ENCODE measurements at places on chromosomes 7 and 10.

- no peak for DNase-seq
Measured at GRCh38 chr7:30659312-30659711, 22.9 kb downstream of the CRHR2 start.

DNA sequence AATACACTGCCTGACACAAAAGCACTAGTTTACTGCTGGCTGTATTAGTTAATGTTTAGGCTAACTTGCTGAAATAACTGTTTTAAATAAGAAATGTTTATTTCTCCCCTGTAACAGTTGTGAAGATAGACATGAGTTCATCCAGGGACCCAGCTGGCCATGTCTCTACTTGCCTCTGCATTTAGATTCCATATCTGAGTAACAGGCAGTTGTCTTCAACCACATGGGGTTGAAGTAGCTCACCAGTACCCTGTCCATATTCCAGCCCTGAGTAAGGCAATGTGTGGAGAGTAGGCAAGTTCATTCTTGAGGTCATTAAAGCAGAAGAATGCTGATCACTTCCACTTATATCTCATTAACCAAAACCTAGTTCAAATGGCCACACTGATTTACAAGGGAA, 31.1 kb upstream of the RSBN1L start:
- no peak for DNase-seq

DNA sequence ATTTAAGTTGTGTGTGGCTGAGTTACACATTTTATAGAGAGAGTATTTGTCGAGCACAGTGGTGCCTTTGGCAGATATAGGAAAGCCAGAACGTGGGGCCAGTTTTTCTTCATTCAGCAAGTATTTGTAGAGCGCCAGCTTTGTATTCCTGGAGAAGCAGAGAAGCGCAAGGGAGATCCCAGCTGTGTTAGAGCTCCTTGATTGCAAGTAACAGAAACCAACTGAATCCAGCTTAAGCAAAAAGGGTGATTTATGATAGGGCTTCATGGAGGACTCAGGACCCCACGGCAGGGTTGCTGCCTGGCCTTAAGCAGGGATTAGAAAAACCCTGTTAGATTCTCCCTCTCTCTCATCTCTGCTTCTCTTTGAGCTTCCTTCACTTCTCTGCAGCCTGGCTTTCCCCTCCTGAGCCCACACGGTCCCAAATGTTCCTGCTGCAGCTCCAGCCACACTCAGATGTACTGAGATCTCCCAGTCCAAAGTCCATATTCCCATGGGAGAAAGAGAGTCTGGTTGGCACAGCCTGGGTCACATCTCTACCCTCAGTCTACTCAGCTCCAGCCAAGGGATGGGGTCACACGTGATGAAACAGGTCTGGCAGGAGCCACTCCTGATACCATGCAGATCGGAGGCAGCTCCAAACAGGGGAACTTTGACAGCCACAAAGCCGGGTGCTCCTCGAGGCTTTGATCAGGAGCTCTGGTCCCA, 16.7 kb downstream of the UBTD1 start:
- DNase-seq, result no peak

DNA sequence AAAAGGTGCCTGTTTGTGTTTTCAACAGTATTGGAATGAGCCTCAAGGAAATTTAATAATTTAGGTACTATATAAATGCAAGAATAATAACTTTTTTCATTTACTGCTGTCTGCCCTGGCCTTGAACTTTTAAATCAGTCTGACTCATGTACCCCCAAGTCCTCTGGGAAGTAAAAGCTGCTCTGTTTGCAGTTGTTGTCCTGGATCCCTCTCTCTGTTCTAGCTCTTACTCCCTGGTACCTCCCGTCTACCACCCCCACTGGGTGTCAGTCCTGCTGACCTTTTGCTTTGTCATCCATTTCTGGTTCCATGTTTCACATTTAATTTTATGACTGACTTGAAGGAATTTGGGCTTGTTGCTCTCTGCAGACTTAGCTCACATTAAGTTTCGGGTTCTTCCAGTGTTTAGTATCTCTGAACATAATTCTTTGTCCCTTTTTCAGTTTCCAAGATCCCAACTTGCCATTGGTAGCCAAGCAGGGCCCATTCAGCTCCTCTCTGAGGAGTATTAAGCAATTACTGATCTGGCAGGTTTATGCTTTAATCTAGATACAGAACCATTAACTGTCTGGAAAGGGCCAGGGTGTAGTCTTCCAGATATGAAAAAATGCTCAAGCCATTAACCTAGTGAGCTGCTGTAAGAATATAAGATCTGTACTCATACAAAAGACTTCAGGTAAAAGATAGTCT, 208.7 kb upstream of the FAM3C start:
- DNase-seq, result no peak

GRCh38 chr7:148699024-148699781, 500 bp downstream of the CUL1 start:
- peak; percentile 40 for DNase-seq

GRCh38 chr7:46003896-46004875, 83.1 kb upstream of the IGFBP3 start:
- no peak for DNase-seq

GRCh38 chr10:47207281-47207615, 92.7 kb upstream of the GDF10 start:
- DNase-seq, result no peak

DNA sequence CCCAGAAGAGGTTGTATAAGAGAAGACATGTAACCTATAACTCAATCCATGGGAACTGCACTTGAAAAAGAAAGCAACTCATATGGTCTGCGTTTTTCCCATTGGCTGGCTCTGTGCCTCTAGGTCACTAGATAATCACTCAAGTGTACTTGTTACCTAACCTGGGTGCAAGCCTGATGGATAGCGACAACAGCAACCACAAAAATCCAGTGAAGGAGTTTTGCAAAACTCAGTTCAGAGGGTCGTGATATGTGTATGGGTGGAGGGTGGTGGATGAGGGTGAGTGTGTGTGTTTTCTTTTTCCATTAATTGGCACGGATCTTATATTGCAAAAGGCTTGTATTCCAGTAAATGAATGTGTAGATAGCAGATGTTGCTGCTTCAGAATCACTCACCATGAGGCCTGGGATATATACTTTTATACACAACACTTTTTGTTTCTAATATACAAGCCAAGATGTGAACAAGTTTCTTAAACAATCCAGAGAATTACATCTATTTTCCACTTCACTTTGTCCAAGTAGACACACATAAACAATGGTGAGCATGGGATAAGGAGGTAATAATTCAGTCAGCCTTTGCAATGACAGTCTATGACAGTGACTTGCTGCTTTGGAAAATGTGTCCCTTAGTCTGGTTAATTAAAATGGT, 286.9 kb upstream of the DKK1 start:
- DNase-seq, result no peak

DNA sequence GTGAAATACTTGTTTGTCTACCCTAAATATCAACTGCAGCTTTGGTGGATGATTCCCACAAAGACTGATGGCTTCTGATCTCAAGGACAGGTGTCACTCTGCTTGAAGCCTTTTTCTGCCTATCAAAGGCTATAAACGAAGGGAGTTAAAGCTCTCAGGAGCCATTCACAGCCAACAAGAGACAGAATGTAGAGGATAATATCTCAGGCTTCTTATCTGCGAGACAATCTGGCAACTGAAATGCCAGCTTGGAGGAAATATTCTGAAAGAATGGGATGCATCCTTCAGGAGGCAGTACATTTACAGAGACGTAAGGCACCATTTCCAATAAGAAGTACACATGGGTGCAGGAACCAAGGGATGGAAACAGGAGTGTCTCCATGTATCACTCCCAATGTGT, 549.4 kb downstream of the GPAM start:
- no peak for DNase-seq

- DNase-seq, result no peak
Measured at GRCh38 chr10:78770167-78771090, 298.3 kb upstream of the ZMIZ1 start.

GRCh38 chr7:70638158-70639107, 493.5 kb upstream of the GALNT17 start:
- DNase-seq, result no peak

DNA sequence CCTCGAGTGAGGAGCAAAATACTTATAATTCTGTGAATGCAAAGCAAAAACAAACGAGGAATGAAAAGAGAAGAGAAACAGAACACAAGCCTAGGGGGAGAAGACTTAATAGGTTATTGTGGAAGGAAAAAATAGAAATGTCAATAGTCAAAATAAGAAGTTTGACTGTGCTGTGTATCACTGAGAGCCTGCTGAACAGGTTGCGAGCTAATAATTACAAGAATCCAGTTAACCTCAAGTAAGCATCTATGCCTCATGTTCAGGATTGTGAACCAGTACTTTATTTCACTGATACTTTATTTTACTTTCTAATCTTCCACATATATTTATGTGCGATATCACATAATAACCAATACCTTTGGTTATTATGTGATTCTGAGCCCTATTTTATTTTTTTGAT, 316.7 kb downstream of the OTUD1 start:
- DNase-seq, result no peak

GRCh38 chr7:10838228-10838627, 135.4 kb upstream of the PHF14 start:
- no peak for DNase-seq

Data from activated T-cell treated with anti-CD3 and anti-CD28 coated beads, Interleukin-2, amount 50 U/mL, for 4 hours (primary cell).